ENCODE measurements at places on chromosomes 12 and 14.

DNA sequence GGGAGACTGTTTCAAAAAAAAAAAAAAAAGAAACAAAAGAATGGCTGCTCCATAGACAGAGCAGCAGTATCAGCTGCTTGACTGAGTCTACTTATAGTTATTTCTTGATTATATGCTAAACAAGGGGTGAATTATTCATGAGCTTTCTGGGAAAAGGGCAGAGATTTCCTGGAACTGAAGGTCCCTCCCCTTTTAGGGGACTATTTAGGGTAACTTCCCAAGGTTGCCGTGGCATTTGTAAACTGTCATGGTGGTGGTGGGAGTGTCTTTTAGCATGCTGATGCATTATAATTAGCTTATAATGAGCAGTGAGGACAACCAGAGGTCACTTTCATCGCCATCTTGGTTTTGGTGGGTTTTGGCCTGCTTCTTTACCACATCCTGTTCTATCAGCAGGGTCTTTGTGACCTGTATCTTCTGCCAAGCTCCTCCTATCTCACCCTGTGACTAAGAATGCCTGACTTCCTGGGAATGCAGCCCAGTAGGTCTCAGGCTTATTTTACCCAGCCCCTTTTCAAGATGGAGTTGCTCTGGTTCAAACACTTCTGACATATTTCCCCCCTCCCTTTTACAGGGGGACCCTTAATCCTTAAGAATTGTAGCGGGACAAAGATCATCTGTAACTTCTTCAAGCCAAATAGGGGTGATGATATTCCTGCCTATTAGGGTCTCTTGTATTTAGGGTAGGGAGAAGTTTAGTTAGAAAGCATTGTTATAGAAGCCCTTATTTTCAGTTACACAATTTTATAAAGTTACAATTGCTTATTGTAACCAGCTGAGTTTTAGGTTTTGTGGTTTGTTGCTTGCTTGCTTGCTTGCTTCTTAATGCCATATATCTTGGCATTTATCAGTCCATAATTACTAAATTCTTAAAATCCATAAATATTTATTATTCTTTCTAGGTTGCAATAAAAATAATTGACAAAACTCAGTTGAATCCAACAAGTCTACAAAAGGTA lies 42.5 kb downstream of the MARK3 start:
- no peak for DNase-seq

DNA sequence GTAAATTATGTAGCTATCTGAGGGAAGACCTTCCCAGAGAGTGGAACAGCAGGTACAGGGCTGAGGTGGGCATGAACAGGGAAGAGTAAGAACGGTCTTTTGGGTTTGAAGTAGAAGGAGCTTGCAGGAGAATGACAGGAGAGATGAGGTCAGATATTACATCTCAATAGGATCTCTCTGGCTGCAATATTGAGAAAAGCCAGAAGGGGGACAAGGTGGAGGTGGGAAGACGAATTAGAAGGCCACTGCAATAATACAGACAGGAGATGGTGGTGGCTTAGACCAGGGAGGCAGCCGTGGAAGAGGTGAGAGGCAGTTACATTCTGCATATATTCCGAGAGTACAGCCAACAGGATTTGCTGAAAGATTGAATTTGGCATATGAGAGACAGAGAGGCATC lies 310.2 kb downstream of the APAF1 start:
- DNase-seq = no peak

- no peak for DNase-seq
Measured at GRCh38 chr14:92668276-92668973, 80.0 kb downstream of the LGMN start.

GRCh38 chr12:77247542-77247941 lies 182.2 kb upstream of the E2F7 start:
- no peak for DNase-seq

- no peak for DNase-seq
Measured at GRCh38 chr12:12523229-12523628, 39.4 kb downstream of the DUSP16 start.

DNA sequence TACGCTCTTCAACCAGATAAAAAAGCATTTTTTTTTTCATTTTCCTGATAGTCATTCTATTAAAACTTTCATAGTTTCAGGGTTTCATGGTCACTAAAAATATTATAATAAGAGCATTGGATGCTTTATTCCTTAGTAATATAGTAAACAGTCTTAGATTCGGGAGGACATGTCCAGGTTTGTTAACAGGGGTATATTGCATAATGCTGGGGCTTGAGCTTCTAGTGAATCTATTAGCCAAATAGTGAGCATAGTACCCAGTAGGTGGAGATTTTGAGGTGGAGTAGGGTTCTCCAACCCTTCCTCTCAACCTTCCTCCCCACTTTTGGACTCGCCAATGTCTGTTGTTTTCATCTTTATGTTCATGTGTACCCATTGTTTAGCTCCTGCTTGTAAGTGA lies 277.4 kb upstream of the RGS6 start:
- DNase-seq = no peak
